ENCODE measurements at places on chromosomes 6 and 20. TPM values are rescaled to one million over a fixed set of nuclear protein-coding genes. Genes with fewer than 3 reads are reported as not detected.
A peak's percentile ranks its signal among the peaks of the same experiment; 100 is the strongest.

- H3K4me3 ChIP-seq = no peak overlapping the region
- H3K4me1 ChIP-seq = no peaks in the 10 kb centered on the region
- H3K36me3 ChIP-seq = no peaks in the 10 kb centered on the region
- DNase-seq = no peak
- H3K27me3 ChIP-seq = no peaks in the 10 kb centered on the region
These were observed 45.8 kb upstream of the ARID1B start for GRCh38 chr6:156731396-156731795.

DNA sequence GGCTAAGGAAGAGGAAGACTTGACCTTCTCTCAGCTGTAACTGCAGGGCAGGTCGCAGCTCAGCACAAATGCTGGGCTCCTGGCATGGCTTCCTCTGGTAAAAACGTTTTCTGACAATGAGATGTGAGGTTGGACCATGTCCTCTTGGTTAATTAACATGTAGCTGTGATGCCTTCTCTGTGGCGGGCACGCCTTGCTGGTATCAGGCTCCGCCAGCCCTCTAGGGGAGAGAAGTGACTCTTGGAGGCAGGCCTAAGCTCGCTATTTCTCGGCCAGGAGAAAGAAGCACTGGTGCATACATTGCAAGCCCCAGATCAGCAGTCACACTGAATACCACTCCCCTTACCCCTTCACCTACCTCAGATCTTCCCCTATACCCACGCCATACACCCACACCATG is 65.0 kb downstream of the QRSL1 start:
- H3K4me1 ChIP-seq = no peaks in the 10 kb centered on the region
- no peak overlapping the region for H3K4me3 ChIP-seq
- no peak overlapping the region for H3K27ac ChIP-seq
- H3K36me3 ChIP-seq = no peaks in the 10 kb centered on the region

- no peak for DNase-seq
- H3K36me3 ChIP-seq = no peaks in the 10 kb centered on the region
- H3K4me1 ChIP-seq = no peaks in the 10 kb centered on the region
These were observed 126.5 kb upstream of the FOXO3 start for GRCh38 chr6:108434222-108434621.

TUBB1 gene
- 1.3 TPM for polyA plus RNA-seq

EYA4 gene
- polyA plus RNA-seq = 8.1 TPM

- no peaks in the 10 kb centered on the region for H3K27me3 ChIP-seq
- H3K4me1 ChIP-seq = peaks cover 3% of the 10 kb centered on the region
- DNase-seq = no peak
- no peaks in the 10 kb centered on the region for H3K36me3 ChIP-seq
- H3K27ac ChIP-seq = no peak overlapping the region
These were observed 463.1 kb downstream of the EPM2A start for GRCh38 chr6:145272246-145272645.

BTNL2 gene
- polyA plus RNA-seq = not detected

GRCh38 chr6:15269619-15270018 is 23.8 kb downstream of the JARID2 start:
- H3K36me3 ChIP-seq = no peaks in the 10 kb centered on the region
- H3K27ac ChIP-seq = peak overlapping the region; percentile 35
- H3K27me3 ChIP-seq = no peaks in the 10 kb centered on the region
- H3K4me3 ChIP-seq = no peak overlapping the region
- H3K4me1 ChIP-seq = peaks cover 62% of the 10 kb centered on the region

SRMS gene
- 0.42 TPM for polyA plus RNA-seq

GRCh38 chr20:10674684-10675449 is 1.1 kb upstream of the JAG1 start:
- H3K27me3 ChIP-seq = no peaks in the 10 kb centered on the region
- H3K36me3 ChIP-seq = no peaks in the 10 kb centered on the region
- peak overlapping the region; percentile 94 for H3K27ac ChIP-seq
- H3K4me1 ChIP-seq = peaks cover 5% of the 10 kb centered on the region
- H3K4me3 ChIP-seq = peak overlapping the region; percentile 86

- H3K36me3 ChIP-seq = no peaks in the 10 kb centered on the region
- H3K27ac ChIP-seq = no peak overlapping the region
- no peak for DNase-seq
These were observed 69.7 kb upstream of the PMEPA1 start for GRCh38 chr20:57779401-57780003.

- H3K4me3 ChIP-seq = no peak overlapping the region
- no peaks in the 10 kb centered on the region for H3K36me3 ChIP-seq
- DNase-seq = no peak
- H3K27ac ChIP-seq = no peak overlapping the region
These were observed 58.2 kb downstream of the LINC00237 start for GRCh38 chr20:21047981-21048380.

DNA sequence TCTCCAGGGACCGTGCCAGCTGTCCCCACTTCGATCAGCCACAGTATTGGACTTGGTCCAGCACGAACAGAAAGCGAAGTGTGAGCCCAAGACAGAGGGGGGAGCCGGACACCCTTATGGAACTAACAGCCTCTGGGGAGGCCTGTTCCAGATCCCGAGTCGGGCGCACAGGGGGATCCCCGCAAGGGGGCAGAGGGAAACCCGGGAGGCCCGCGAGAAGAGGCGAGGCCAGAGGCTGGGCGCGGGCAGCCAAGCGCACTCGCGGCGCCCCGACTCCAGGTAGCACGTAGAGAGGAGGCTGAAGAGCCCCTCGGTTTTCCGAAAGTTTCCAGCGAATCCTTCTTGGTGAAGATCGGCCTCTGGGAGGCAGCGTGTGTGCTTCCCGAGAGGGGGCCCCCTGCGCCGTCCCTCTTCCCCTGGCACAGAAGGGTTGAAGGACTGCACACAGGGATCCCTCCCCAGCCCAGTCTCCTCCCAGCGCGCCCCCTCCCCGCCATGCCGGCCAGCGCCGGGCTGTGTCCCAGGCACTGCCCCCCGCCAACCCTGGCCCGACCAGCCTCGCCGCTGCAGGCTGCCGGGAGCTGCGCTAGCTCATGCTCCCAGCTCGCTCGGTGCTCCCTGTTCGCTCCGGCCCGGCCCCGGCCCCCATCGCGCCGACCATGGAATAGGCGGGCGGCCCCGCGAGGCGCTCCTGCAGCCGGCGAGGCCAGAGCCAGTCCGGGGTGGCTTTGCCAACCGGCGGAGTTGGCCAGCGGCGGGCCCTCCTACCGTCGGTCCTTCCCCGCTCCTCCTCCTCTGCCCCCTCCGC is 577 bp upstream of the SLC24A3 start:
- H3K27ac ChIP-seq = peak overlapping the region; percentile 39
- H3K36me3 ChIP-seq = no peaks in the 10 kb centered on the region
- H3K4me1 ChIP-seq = no peaks in the 10 kb centered on the region
- peak; percentile 32 for DNase-seq
- no peaks in the 10 kb centered on the region for H3K27me3 ChIP-seq
